Large intestine (tissue), 12 donors: ENCODE measurements at places on chromosomes 5 and 9. TPM values are rescaled to one million over a fixed set of nuclear protein-coding genes. Genes with fewer than 3 reads are reported as not detected.

The PCDHGA3 gene
- polyA plus RNA-seq, result 0.96 TPM

The PTGES gene
- polyA plus RNA-seq, result 4.9 TPM

The ZFP37 gene
- polyA plus RNA-seq, result 3.3 TPM

The IL5 gene
- polyA plus RNA-seq, result 0.07 TPM

The ADAMTS19 gene
- 4.8 TPM for polyA plus RNA-seq

The CKMT2 gene
- polyA plus RNA-seq, result 2.7 TPM

DNA sequence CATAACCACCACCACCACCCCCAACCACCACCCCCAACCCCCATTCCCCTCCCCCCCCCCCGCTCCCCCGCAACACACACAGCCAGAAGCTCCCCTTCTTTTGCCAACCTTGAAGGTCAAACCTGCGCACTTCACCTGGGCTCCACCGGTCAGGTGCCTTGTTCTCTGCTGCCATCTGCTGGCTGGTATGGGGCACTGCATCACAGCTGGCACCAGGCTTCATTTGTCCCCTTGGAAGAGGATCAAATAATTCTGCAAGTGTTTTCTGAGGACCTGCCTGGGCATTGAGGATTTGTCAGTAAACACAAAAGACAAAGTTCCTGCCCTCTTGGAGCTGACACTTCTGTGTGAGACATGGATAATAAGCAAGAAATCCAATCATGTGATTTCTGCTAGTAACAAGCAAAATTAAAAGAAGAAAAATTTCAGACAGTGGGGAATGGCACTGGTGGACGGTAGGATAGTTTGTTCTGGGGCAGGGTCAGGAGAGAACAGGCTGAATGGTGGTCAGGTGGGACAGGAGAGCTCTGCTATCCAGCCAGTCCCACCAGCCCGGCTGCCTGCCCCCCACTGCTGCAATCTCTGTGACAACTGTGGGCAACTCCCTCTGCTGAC lies 55.6 kb upstream of the LMX1B start:
- peak; percentile 23 for DNase-seq

GRCh38 chr5:78644741-78645300 lies 3.8 kb downstream of the LHFPL2 start:
- DNase-seq, result no peak

DNA sequence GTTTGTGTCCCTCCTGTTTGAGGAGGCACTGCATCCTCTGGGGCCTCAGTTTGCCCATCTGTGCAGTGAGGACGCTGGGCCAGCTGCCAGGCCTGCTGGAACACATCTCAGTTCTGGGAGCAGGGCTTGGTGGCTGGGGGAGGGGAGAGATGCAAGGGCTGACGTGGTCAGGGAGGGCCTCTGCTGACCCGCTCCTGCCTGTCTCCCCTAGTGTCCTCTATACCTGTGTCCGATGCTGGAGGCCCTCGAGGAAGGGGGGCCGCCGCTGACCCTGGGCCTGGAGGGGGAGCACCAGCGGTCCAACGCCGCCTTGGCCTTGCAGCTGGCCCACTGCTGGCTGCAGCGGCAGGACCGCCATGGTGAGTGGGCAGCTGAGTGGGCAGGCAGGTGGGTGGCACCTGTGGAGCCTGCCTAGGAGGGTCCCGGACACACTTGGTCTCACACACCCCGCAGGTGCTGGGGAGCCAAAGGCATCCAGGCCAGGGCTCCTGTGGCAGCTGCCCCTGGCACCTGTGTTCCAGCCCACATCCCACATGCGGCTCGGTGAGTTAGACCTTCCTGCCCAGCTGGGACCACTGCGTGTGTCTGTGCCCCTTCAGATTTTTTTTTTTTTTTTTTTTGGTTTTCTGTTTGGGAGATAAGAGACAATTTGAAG lies 5.8 kb downstream of the FPGS start:
- no peak for DNase-seq

GRCh38 chr5:176774216-176775171 lies 35.9 kb upstream of the UNC5A start:
- DNase-seq, result no peak

GRCh38 chr9:35771943-35772342 lies 17.9 kb upstream of the MSMP start:
- peak; percentile 92 for DNase-seq

GRCh38 chr9:36980148-36980974 lies 53.7 kb downstream of the PAX5 start:
- DNase-seq, result no peak

GRCh38 chr9:362561-363273 lies 148.1 kb downstream of the DOCK8 start:
- DNase-seq, result peak; percentile 59

- peak; percentile 45 for DNase-seq
Measured at GRCh38 chr9:130780865-130781504, 54.1 kb upstream of the ABL1 start.

GRCh38 chr5:159409801-159410200 lies 79.5 kb upstream of the IL12B start:
- DNase-seq, result no peak

- DNase-seq, result no peak
Measured at GRCh38 chr5:73104326-73104725, 16.0 kb upstream of the TMEM171 start.
